ENCODE measurements at places on chromosomes 5 and 9.

DNA sequence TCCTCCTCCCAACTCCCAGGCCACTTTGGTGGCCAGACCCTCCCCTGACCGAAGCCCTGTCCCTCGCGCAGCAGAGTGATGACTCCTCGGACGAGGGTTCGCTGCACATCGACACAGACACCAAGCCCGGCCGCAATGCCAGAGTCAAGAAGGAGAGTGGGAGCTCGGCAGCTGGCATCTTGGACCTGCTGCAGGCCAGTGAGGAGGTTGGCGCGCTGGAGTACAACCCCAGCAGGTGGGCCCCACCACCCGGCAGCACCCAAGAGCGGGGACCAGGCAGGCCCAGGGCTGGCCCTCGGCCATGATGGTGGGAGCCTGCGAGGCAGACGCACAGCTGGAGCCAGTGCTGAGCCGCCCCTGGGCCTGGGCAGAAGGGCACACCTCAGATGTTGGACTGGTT, 90.6 kb downstream of the PHF2 start:
- no peak for DNase-seq

- DNase-seq: no peak
Measured at GRCh38 chr5:172853355-172853975, 19.4 kb downstream of the ERGIC1 start.

DNA sequence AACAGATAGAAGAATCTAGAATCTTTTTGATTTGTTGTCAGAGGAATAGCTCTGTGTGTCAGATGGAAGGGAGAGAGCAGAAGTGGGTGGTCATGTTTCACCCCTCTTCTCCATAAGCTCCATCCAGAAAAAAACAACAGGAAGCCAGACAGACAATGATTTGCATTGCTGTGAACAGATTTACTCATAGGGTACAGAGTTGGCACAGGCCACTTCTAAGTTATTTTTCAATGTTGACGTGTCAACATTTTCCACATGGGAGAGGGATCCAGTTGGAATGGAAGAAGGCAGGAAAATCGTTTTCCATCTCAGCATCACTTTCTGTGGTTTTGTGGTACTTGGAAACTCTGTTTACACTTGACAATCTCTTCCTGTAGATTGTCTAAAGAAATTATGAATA, 86.7 kb downstream of the INSYN2B start:
- no peak for DNase-seq

DNA sequence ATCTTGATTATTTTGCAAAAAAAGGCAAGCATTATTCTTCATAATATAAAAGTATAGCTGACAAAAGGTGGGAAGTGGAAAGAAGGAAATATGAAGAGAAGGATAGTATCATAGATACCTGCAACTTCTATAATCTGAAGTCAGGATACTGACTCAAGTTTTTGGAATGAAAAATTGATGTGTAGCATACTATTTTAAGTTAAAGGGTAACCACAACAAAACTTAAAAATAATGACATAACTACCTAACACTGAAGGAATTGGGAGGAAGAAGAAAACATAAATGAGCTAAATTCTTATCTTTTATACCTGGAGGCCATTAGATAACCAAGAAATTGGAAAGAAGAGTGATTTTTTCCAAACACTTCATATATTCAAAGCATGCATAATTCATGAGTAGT, 51.8 kb upstream of the TLE1 start:
- DNase-seq: no peak

DNA sequence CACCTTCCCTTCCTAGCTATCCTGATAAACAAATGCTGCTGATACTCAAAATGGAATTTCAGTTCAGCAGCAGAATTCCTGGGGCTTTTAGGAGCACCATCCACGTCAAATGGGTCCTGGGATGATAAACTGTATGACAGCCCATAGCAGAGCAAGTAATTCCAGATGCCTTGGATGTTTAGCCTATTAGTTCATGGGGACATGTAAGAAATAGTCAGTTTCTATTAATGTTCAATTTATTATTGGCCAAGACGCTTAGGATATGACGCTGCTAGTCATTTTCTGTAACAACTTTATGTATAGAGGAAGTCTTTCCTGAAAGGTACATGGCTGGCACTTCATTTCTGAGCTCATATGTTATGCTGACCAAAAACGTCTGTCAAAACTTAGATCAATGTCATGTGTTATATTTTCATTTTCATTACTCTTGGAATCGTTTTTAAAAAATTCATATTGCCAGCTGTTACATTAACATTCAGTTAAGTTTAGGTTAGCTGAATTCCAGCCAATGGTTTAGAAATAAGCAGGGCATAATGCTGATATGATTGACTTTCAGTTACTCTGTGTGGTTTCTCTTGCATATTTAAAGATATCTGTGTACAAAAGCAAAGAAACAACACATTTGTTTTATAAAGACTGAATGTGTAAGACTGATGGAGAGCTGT, 243.8 kb downstream of the CSNK1G3 start:
- no peak for DNase-seq

GRCh38 chr5:112491257-112491656, 72.2 kb upstream of the EPB41L4A start:
- no peak for DNase-seq

All from cerebellar nuclear complex (tissue), 1 donor.